CD4-positive, alpha-beta T cell treated with Interleukin-4 for 1 hour (primary cell): ENCODE measurements at places on chromosomes 6 and 20.

DNA sequence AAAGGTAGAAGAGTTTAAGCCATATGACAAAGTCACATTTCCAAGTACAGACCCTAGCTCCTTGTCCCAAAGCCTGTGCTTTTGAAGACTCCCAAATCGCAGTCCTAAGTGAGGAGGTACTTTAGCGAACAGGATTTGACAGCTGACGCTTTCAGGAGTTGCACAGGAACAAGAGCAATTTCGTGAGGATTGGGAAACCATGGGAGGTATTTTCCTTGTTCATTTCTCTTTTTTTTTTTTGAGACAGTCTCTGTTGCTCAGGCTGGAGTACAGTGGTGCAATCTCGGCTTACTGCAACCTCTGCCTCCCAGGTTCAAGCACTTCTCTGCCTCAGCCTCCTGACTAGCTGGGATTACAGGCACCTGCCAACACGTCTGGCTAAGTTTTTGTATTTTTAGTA is 150.6 kb downstream of the MTHFD1L start:
- no peak for DNase-seq

GRCh38 chr6:163860287-163861081 is 446.0 kb downstream of the QKI start:
- DNase-seq, result no peak

- DNase-seq, result no peak
Observed at GRCh38 chr6:437037-437392, 45.5 kb downstream of the IRF4 start.

DNA sequence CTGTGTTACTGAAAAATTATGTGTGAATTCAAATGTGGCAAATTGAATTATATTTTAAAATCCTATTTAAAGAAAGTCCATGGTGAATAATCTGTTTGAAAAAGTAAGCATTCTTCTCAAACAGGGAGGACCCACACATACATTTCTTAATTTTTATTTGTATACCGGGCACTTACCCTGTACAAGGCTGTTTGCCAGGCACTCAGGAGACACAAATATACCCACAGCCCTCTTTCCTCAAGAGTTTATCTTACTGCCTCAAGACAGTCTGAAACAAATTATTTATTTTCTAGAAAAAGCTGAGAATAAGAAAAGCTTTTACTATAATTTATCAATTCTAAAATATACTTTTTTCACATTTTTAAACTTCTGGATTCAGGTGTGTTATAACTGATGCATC is 114.4 kb downstream of the TASP1 start:
- no peak for DNase-seq
